AG04450 (cell line): ENCODE measurements at places on chromosomes 3 and 15.

DNA sequence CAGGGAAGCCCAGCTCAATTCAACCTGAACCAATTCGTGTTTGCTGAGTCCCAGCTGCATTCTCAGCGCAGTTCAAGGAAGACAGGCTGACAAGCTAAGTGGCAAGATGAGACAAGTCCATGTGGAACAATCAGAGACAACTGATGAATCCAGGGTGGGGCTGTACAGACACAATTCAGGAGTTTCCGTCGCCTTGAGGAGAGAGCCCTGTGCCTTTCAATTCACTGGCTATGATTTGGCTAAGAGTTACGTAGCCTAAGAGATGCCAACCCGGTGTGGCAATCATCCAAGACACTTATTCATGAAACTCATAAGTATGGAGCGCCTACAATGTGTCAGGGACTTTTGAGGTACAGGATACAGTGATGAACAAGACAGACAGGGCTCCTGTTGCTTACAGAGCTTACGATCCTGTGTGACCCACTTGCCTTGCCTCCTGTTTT is 15.5 kb upstream of the ZBED2 start:
- no peak for DNase-seq

DNA sequence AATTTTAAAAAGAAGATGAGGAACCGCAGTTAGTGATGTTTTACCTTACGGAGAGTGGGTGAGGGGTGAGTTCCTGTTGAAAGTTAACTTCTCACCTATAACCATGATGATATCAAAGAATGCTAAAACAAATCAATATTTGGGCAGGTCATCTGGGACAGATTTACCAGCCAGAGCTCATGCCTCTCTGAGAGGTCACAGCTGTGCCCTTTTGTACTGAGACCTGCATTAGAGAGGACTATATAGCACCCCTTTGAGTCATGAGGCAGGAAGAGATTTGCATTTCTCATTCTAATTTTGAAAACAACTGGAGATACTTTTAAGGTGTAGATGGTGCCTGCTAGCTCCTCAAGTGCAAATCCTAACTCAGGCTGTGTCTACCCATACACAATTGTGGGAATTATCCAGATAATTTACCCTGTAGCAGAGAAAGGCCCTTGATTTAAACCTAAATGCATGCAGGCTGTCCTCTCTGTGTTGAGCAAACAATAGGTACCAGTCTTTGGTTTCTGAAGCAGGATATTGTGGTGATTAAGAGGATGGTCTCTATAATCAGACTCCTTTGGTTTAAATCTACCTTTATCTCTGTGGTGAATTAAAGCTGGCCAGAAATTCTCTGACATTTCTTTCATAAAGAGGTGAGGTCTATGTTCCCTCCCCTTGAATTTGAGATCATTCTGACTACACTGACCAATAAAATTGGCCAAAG is 5.8 kb upstream of the TM4SF4 start:
- DNase-seq = no peak

DNA sequence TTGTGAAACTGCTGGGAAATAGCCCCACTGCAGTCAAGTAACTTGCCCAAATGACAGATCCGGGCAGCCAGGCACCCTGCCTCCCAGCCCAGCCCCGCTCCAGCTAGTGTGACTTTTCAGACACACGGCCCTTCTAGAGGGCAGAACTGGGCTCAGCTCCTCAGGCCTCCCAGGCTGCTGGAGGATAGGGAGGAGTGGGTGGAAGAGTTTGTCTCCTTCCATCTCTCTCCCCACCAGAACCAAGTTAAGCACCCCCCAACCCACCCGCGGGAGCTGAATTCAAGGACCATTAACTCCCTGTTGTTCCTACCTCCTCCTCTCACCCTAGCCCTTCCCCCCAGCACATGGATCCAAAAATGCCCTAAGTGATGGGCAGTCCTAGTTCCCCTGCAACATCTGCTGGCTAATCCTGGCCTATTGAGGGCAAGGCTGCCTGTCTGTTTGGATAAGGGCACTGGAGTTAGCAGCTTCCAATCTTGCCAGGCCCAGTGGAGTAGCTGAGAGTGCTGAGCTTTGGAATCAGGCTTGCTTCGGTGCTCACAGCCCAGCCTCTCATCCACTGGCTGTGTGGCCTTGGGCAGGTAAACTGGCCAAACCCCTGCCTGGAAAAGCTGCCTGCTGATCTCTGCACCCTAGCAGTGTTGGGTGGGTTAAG is 3.1 kb downstream of the CCDC33 start:
- DNase-seq = no peak

DNA sequence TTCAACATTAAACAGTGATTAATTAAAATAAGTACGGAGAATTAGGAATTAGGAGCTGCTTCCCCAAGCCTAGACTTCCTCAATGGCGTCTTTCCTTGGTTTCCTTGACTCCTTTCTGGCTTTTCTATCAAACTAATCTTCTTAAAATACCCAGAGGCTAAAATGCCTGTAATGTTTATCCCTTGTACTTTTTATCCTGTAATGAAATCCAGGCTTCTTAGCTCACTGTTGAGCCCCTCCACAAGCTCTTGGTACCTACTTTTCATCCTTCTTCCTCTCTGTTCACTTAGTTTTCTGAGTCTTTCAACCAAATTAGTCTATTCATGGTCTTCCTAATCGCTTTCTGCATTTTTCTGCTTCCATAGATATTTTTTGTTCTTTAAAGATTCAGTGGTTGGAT is 6.9 kb upstream of the UBE2E1 start:
- no peak for DNase-seq

DNA sequence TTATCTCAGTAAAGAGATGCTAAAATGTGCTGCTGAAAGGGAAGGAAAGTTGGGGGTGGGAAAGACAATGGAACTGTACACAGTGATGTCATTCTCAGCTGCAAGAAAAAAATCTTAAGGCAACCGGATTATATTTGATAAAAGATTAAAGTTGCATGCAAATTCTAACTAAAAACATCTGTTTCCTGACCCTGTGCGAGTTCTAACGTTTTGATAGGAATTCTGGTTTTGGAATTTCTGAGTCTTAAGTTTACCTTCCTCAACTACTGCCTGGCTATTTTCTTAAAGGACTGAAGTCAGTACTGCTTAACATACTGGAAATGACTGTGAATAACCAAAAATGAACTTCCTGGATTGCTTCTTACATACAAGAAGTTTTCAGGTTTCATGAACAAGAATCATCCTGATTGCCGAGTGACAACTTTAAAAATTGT is 115.5 kb downstream of the SLC25A26 start:
- DNase-seq = peak; percentile 37

DNA sequence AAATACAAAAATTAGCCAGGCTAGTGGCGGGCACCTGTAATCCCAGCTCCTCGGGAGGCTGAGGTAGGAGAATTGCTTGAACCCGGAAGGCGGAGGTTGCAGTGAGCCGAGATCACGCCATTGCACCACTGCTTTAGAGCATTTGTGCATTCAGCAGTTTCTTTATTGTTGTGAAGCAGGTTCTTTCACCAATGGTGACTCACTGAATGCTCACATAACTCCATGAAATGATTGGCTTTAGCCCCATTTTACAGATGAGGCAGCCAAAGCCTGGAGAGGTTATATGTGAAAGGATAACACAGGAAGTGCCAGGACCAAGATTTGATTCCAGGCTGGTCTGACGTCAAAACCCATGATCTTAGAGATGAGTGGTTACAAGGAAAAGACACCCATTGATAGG is 195.2 kb downstream of the SLCO3A1 start:
- no peak for DNase-seq

DNA sequence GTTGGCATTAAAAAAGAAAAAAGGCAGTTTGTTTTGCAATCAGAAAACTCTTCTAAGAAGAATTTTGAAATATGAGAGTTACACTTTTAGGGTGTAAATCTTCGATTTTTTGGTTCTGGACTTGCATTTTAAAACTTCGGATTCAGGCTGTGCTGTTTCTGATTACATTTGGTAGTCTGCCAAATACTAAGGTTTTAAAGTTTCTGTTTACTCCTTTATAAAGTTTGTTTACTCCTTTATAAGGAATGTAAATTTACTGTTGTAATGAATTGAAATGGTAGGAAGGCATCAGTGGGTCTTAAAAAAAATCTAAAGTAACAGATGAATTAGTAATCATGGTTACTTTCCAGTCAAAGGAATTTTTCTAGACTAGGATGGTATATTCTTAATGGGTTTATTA is 14.1 kb downstream of the FXR1 start:
- no peak for DNase-seq

DNA sequence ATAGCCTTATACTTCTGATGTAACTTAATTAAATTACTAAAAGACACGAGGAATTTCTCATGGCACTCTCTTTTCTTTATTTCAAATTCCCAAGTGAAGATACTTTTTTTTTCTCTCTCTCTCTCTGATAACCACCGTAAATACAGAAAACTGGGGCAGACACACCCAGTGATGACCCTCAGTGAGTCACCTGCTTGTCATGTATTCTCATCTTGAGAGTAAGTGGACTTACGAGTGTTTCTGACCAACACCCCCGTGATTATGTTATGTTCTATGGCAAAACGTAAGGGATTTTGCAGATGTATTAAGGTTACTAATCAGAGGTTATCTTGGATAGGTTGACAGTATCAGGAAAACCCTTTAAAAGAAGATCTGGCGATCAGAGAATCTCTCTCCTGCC is 348.8 kb upstream of the ZNF717 start:
- DNase-seq = no peak

DNA sequence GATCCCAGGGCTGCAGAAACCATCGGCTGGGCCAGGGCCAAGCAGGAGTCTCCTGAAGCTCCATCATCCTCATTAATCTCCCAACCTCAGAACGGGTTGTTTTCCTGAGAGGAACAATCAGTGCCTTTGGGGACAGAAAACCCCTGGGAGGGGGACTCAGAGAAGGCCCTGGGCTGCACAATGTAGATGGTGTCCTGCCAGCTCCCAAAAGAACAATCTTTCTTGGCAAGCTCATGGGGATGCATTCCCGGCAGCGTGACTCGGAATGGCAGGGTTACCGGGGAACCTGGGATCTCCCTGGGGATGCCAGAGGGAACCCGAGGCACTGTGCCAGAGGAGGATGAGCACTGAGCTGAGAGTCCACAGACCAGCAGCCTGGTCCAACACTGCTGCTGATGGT is 72.1 kb upstream of the ATP2B2 start:
- no peak for DNase-seq

GRCh38 chr15:28114114-28114455 is 15.0 kb upstream of the OCA2 start:
- no peak for DNase-seq

GRCh38 chr3:168803536-168803935 is 707.8 kb upstream of the GOLIM4 start:
- DNase-seq = no peak

GRCh38 chr15:26661748-26662147 is 111.1 kb downstream of the GABRB3 start:
- no peak for DNase-seq

DNA sequence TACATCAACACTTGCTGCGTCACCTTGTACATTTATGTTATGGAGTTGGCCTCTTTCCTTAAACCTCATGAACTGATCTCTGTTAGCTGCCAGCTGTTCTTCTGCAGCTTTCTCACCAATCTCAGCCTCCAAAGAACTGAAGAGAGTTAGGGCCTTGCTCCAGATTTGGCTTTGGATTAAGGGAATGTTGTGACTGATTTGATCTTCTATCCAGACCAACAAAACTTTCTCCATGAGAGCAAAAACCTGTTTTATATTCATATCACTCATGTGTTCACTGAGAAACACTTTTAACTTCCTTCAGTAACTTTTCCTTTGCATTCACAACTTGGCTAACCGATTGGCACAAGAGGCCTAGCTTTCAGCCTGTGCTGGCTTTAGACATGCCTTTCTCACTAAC is 1156.0 kb upstream of the CADM2 start:
- DNase-seq = no peak

DNA sequence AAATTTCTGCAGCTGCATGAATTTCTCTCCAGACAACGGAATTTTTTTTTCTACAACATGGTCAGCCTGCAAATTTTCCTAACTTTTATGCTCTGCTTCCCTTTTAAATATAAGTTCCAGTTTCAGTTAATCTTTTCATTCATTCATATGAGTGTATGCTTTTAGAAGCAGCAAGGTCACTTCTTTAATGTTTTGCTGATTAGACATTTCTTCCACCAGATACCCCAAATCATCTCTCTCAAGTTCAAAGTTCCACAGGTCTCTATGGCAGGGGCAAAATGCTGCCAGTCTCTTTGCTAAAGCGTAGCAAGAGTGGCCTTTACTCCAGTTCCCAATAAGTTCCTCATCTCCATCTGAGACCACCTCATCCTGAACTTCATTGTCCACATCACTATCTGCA is 205.6 kb upstream of the GRM7 start:
- no peak for DNase-seq

GRCh38 chr3:8658306-8659212 is 14.0 kb upstream of the SSUH2 start:
- DNase-seq = no peak

GRCh38 chr3:60909526-60909925 is 341.7 kb downstream of the FHIT start:
- DNase-seq = no peak

DNA sequence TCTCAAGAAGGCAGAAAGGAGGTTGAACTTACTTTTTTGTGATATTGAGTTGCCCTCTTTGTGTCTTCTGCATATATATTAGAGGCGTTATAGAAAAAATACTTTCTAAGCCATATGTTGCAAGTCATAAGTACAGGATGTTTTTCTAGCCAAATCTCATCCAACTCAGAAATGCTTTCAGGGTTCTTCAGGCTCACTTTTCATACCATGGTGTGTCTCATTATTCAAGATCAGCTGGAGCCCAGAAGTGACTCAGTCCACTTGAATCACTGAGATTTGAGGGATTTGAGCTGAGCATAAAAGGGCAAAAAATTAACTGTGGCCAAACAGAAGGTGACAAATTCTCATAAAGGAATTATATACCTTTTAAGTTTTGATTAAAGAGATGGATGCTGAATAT is 157.3 kb downstream of the WNT5A start:
- DNase-seq = peak; percentile 70

GRCh38 chr3:42493126-42493797 is 9.2 kb upstream of the VIPR1 start:
- DNase-seq = no peak

- DNase-seq = no peak
Measured at GRCh38 chr15:58058073-58058472, 7.4 kb downstream of the ALDH1A2 start.

- DNase-seq = peak; percentile 69
Measured at GRCh38 chr3:49133226-49133951, 539 bp upstream of the LAMB2 start.

DNA sequence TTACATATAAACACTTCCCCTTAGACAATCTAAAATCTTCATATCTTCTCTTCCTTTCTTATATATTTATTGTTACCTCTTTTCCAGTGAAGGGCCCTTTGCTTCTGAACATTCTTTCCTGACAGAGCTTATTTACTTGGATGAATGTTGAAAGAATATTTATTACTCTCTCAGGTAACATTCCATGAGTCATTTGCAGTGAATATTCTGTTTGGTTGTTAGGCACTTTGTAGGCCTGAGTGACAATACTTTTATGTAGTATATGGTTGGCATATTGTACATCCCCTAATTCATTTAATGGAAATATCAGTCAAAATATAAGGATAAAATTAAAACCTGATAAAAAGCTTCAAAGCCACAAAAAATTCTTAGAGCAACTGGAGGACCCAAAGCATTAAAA is 260.9 kb upstream of the KCNMB2 start:
- no peak for DNase-seq
